Stimulated activated CD4-positive, alpha-beta T cell treated with anti-CD3 and anti-CD28 coated beads, TNF-alpha, amount 100 ng/mL, for 48 hours (primary cell): ENCODE measurements at places on chromosomes 7 and 10.

GRCh38 chr7:54967377-54967776, 51.4 kb upstream of the EGFR start:
- no peak for DNase-seq

DNA sequence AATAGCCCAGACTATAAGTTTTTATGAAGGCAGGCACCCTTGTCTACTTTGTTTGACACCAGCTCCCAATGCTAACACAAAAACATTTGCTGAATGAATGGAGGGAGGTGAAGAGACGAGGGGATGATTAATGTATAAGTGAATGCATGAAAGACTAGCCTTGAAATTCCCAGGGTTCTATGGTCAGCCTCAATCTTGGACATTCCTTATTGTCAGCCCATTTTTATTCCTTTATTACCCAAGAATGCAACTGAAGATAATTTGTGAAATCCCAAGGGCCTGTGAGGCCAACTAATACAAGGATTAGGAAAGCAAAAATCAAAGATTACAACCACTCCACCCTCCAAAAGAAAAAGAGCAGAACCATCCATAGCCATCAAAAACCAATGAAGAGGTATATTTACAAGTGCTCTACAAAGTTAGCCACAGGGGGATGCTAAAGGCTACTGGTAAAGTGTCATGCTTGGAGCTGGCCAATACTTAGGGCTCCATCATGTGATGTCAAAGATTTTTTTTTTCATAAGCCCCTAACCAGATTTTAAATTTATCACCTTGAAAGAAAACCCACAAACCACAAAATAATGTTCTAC, 40.0 kb upstream of the ASAH2 start:
- DNase-seq: no peak

- DNase-seq: no peak
These were observed 575.6 kb downstream of the ARL4A start for GRCh38 chr7:13262929-13263530.

- DNase-seq: peak; percentile 63
These were observed 177.6 kb downstream of the PARD3 start for GRCh38 chr10:34637418-34637911.

- DNase-seq: no peak
These were observed 19.9 kb upstream of the TRUB1 start for GRCh38 chr10:114917927-114918672.

- DNase-seq: no peak
These were observed 3.3 kb upstream of the MTERF1 start for GRCh38 chr7:91883676-91884362.

DNA sequence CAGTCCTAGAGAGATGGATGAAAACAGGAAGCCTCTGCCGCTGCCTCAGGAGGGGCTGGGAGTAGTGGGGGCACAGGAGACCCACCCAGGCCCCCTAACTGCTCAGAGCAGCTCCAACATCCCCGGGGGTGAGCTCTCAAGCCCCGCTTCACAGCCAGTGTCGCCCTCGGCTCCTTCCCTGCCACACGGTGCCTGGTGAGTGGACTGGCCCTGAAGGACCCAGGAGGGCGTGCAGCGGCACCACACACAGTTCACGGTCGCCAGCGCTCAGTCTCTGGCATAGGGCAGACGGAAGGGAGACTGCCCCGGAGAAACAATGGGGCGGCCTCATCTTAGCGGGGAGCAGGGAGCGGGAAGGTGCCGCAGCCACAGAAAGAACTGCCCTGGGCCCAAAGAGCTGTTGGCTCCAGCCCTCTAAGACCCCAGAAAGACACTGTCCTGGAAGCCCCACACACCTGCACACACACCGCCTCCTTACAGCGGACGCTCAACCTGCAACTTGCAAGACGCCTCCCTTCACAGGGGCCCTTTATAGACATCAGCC, 1.2 kb downstream of the CLDN15 start:
- DNase-seq: no peak

- DNase-seq: no peak
These were observed 60.2 kb downstream of the ZNF277 start for GRCh38 chr7:112266595-112267270.
